ENCODE measurements at places on chromosomes 1 and 21.

GRCh38 chr1:175355414-175355813, 162.8 kb upstream of the KIAA0040 start:
- no peak for DNase-seq

- no peak for DNase-seq
These were observed 33.1 kb upstream of the NFASC start for GRCh38 chr1:204837440-204838084.

GRCh38 chr1:228990906-228991569, 255.8 kb downstream of the RHOU start:
- no peak for DNase-seq

- no peak for DNase-seq
These were observed 319 bp downstream of the HES2 start for GRCh38 chr1:6419397-6419803.

GRCh38 chr1:110982320-110982719, 18.6 kb upstream of the LRIF1 start:
- no peak for DNase-seq

DNA sequence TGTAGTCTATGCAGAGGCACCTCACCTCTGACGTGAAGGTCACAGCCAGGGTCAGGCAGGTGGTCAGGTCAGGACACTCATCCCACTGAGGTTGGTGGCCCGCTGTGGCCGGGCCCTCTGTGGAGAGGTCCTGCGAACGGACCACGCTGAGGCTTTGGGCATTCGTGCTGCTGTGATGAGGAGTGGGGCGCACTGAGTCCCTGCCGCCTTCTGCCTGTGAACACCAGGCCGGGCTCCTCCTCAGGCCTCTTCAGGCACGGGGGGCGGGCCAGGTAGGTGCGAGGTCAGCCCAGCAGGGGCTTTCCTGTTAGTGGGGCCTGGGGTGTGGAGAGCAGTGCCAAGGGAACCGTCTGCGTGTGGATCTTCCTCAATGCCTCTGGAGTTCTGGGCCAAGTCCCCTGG, 39.0 kb downstream of the COQ8A start:
- no peak for DNase-seq

DNA sequence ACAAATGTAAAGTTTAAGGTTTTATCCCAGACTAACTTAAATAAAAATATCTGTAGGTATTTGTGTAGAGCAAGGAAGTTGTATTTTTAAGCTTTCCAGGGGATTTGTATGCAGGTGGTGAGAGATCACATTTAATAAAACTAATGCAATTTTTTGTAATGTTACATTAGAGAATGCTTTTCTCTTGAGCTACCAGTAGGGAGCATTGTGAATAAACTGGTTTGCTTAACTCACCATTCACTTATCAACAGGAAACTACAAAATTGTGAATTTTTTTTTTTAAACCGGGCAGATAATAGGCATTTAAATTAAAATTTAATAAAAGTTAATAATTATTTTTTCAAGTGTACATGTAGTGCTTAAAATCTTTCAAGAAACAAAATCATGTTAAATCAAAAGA, 78.6 kb downstream of the IVNS1ABP start:
- no peak for DNase-seq
